ENCODE measurements at places on chromosomes 3 and 15.

GRCh38 chr3:83873550-83873949 lies 1085.2 kb upstream of the CADM2 start:
- DNase-seq, result no peak

- no peak for DNase-seq
Observed at GRCh38 chr15:92047900-92048299, 194.4 kb downstream of the SLCO3A1 start.

DNA sequence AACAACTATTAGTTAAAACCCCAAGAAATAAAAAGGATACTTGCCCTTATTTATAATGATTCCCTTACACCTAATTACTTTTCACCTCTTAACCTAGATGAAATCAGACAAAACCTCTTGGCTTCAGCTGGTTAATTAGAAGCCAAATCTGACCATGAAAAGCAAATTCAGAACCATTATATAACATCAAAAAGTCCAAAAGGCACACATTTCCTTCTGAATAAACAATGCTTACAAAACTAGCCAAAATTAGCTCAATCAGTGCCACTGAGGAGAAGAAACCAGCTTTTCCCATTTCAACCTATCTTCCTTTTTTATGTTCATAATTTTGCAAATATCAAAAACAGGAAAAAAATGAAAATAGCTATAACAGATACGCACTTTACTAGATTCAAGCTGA lies 3.2 kb downstream of the EHHADH start:
- DNase-seq, result no peak

DNA sequence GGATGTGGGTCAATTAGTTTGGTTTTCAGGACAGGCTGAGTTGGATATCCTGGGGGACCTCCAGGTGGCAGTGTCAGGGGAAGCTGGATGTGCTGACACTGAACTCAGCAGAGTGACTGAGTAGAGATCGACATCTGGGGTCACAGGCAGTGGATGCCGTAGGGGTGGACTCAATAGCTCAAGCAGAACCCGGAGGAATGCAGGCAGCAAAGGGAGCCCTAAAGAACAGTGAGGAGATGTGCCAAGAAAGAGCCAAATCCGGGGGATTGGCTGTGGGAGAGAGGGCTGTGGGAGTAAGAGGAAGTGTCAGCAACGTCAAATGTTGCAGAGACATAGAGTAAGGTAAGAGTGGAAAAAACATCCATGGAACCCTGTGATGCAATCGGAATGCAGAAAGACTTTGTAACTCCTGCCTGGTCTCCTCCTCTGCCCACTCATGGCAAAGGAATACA lies 11.6 kb downstream of the CCR5AS start:
- DNase-seq, result no peak

GRCh38 chr3:124281453-124282316 lies 289.8 kb upstream of the ROPN1 start:
- DNase-seq, result no peak

DNA sequence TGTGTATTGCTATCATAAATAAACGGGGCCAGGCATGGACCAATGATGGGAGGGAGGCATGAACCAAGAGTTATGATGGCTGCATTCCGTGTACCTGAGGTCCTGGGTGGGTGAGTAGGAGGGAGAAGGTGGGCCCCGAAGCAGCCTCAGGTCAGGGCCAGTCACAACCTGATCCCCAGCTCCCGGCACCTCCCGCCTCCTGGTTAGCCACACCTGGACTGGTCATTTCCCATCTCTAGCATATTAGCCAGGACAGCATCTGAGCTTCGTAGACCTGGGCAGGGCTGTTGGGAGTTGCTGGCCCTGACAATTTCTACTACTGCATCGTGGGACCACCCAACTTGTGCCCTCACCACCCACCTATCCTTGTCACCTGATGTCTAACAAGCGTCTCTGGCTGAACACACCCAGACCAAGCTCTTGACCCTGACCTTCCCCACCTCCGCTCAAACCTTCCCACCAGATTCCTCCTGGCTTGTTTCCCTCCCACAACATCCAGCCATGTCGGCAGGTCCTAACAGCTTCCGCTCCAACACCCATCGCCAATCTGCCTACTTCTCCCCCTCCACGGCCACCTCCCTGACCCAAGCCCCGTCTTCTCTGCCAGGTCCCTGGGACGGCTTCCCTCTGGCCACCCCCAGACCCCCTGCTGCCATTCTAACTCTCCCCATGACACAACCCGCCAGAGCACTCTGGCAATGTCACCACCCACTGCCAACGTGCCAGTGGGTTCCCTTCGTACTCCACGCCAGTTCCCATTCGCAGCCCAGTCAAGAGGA lies 133.8 kb upstream of the IQSEC1 start:
- DNase-seq, result no peak

- DNase-seq, result no peak
Observed at GRCh38 chr15:99085413-99086326, 19.2 kb upstream of the SYNM start.

GRCh38 chr15:96089405-96090058 lies 241.0 kb upstream of the NR2F2 start:
- no peak for DNase-seq

- DNase-seq, result no peak
Observed at GRCh38 chr15:63449731-63450130, 54.7 kb upstream of the USP3 start.

DNA sequence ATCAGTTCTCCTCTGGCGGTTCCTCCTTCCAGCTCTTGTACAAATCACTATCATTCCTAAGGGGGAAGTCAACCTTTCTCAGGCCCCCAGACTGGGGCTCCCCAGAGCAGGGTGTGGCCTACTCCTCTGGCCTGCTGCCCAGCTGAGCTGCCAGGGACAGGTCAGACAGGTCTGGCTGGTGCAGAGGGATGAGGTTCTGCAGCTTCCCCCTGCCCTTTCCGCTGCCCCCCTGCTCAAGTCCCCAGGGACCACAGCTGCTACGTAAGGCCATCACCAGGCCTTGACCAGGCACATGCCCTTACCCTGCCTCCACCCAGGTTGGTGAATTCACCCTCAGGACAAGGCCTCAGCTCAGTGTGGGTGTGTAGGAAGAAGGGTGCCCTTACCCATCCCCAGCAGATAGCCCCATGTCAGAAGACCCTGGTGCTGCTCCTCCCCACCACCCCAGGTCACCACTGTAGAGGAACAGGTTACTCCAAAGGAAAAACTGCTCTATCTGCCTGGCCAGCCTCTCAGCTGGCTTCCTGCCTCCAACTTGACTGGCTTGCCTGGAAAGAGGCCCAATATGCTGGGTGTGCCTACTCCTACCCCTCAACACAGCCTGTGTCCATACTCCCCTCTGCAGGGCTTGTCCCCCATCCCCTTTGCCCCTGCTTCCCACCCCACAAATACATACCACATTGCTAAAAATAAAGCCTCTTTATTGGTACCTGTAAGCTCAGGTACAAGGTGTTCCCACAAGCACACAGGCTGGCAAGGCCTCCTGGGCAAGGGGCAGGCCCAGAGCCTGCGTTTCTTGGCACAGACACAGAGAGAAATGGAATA lies 12.0 kb downstream of the CSRNP1 start:
- DNase-seq, result no peak

DNA sequence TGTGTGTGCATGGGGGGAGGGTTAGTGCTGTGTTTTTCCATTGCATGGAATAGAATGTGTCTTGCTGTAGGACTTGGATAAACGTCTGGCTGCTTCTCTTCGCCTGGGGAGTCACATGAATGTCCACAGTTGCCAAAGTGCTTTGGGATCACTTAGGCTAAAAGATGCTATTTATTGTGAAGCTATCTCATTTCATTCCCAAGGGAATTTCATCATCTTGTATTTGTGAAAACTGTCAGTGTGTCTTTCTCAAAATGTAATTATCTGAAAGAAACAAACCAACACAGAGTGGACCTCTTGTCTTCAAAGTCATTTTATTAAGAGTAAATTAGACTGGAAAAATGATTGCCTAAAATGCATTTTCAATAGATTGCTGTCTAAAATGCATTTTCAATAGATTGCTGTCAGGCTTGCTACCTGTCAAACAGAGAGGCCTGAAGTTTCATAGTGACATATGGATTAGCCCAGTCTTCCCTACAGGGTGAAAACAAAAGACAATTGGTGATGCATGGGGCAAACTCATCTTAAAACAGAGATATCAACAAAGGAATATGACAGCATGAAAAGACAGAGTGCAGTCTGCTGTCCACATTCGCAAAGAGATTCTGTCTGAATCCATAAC lies 117.1 kb upstream of the GOLIM4 start:
- no peak for DNase-seq

GRCh38 chr3:71726146-71726545 lies 944 bp upstream of the EIF4E3 start:
- no peak for DNase-seq

DNA sequence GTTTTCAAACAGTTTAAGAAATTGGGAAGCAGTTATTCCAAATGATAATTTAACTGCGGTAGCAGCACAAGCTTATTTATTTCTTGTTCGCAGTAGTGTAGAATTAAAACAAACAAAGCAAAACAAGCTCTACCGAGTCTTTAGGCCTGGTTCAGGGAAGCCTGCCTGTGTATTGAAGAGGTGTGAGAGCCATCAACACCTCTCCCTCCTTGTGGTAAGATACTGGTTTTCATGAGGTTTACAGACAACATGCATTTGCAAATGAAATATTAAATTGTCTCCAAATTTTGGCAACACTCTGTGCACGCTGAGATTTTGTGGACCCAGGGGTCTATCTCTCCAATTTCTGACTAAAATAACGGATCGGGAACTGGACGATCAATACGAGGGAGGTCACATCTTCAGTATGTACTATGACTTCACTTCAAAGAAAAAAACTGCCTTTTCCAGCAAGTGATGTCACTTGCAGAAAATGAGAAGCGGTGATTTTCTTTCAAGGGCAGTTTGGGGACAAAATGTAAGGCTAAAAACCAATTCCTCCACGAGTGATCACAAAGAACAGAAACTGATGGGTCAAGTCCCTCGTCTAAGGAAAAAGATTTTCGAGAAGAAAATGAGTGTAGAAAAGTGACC lies 721 bp downstream of the ATR start:
- DNase-seq, result no peak

DNA sequence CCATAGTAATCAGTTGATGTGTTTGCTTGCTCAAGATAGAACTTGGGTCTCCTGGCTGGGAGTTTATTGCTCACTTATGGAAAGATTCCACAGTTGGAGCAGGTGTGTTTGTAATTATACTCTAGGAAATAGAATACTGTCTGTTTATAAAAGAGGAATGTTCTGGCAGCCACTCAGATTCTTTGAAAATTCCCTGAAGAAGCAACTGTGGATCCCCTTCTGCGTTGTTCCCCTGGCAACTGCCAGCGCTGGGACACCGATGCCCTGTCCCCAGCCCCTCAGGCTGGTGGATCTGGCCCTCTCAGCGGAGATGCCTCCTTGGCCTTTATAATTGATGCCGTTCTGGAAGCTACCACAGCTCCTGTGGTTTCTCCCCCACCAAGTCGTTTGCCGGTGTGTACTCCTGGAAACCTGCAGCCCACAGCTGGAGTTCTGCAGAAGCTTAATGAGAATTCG lies 225.9 kb downstream of the ITPR1 start:
- no peak for DNase-seq

GRCh38 chr3:68666429-68667136 lies 265.8 kb downstream of the TAFA4 start:
- DNase-seq, result no peak

DNA sequence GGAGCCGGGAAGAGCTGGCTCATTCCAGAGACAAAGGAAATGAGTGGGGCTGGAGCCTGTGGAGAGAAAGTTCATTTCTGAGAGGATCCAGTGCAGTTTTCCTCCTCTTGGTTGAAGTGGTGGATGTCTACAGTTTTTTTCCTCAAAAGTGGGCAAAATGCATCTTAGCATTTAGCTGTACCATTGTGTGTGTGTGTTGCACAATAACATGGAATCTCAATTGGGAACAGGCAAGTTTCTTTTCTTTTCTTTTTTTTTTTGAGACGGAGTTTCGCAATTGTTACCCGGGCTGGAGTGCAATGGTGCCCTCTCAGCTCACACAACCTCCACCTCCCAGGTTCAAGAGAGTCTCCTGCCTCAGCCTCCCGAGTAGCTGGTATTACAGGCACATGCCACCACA lies 101.5 kb upstream of the UBE2E1 start:
- no peak for DNase-seq

GRCh38 chr15:35014241-35014640 lies 26.2 kb upstream of the ZNF770 start:
- no peak for DNase-seq

GRCh38 chr3:9861201-9861600 lies 17.4 kb upstream of the RPUSD3 start:
- no peak for DNase-seq

- no peak for DNase-seq
Observed at GRCh38 chr15:90570643-90571042, 40.9 kb downstream of the CRTC3 start.

DNA sequence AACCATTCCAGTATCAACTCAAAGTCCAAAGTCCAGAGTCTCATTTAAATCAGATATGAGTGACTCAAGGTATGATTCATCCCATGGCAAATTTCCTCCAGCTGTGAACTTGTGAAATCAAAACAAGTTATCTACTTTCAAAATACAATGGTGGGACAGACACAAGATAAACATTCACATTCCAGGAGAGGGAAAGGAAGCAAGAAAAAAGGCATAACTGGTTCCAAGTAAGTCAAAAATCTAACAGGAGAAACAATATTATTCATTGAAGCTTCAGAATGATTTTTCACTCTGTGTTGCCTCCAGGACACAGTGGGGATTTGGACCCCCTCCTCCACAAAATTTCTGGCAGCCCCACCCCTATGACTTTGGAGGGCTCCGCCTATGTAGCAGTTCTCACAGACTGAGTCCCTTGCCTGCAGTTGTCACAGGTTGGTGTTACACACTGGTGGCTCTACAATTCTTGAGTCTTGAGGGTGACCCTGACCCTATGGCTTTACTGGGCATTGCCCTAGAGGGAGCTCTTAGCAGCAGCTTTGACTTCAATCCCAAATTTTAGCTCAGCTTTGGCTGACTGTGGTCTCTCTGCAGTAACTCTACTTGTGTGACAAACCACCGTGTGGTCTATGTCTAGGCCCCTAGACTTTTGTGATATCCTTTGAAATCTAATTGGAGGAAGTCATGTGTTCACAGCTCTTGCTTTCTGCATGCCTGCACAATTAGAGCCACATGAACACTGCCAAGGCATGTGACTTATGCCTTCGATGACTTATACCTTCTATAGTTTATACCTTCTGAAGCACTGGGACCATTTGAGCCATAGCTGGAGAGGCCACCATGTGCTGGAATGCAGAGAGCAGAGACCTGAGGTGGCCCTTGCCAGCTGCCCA lies 644.2 kb downstream of the GRM7 start:
- DNase-seq, result no peak

GRCh38 chr15:70192490-70192889 lies 94.8 kb upstream of the TLE3 start:
- DNase-seq, result no peak

DNA sequence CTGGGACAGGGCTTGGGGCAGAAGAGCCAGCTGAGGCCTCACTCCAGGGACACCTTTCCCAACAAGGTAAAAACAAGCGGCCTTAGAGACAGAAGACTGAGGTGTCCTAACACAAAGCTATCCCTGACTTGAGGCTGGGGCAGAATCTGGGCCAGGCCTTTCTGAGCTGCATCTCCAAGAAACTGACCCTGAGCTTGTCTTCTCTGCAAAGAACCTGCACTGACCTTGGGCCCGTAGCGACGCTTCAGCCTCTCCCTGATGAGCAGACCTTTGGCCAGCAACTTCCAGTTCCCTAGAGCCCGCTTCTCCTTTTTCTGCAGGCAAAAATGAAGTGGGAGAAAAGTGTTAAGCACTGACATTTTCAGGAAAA lies 22.2 kb downstream of the TMEM43 start:
- no peak for DNase-seq

Data from stimulated activated CD8-positive, alpha-beta memory T cell treated with anti-CD3 and anti-CD28 coated beads, Interleukin-12 subunit alpha, Interleukin-12 subunit beta, amount 100 ng/mL, for 1 hour (primary cell).